ENCODE measurements at places on chromosomes 1 and 21. TPM values are rescaled to one million over a fixed set of nuclear protein-coding genes. Genes with fewer than 3 reads are reported as not detected.

DNA sequence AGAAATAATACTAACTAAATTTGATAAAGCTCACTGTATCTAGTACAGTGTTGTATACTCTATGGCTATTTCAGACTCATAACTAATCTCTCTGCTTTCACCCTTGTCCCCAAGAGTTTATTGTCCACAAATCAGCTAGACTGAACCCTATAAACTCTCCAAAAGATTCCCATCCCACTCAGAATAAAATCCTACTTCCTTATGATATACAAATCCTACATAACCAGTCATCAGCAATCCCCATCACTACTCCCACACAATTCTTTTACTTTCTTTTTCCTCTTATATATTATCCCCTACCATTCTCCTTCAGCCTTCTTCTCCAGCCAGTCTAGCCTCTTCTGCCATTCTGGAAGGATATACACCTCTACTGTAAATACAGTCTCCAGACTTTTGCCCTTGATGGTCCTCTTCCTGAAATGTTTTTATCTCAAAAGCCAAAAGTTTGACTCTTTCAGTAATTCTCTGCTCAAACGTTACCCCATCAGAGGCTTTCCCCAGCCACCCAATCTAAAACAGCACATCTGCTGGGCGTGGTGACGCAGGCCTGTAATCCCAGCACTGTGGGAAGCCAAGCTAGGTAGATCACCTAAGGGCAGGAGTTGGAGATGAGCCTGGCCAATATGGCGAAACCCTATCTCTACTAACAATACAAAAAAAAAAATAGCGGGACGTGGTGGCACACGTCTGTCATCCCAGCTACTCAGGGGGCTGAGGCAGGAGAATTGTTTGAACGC, 41.6 kb downstream of the ABL2 start:
- DNase-seq: no peak
- no peaks in the 10 kb centered on the region for H3K27me3 ChIP-seq
- no peak overlapping the region for H3K27ac ChIP-seq
- no peaks in the 10 kb centered on the region for H3K4me1 ChIP-seq

DNA sequence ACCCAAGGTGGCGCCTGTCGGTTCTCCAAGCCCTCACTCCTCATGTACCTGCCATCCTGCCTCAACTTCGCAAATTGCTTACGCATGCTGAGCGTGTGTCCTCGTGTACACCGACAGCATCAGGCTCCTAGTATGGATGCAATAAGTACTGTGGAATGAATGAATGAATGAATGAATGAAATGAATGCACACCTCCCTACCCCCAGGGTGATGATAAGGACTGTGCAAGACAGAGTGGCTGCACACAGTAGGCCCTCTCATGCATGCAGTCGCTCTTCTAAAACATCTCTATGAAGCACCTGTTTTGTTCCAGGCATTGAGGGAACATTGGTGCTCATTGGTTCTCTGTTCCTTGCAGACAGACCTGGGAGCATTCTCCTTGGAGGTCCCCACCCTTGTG, 49.8 kb upstream of the H6PD start:
- no peaks in the 10 kb centered on the region for H3K27me3 ChIP-seq
- H3K4me1 ChIP-seq: peaks cover 14% of the 10 kb centered on the region
- peaks cover 1% of the 10 kb centered on the region for H3K36me3 ChIP-seq
- no peak overlapping the region for H3K4me3 ChIP-seq
- DNase-seq: no peak
- no peak overlapping the region for H3K27ac ChIP-seq

GRCh38 chr1:119647734-119648619, at the start of gene ZNF697:
ZNF697 (minus strand) TSS chr1:119648266; CDS start chr1:119626100, 22,166 bp downstream.
- no peaks in the 10 kb centered on the region for H3K36me3 ChIP-seq
- no peaks in the 10 kb centered on the region for H3K27me3 ChIP-seq
- no peaks in the 10 kb centered on the region for H3K4me1 ChIP-seq
- H3K27ac ChIP-seq: peak within 1 kb of the TSS; percentile 40
- peak within 1 kb of the TSS; percentile 89 for H3K4me3 ChIP-seq

RNF2 gene
- 31.7 TPM for total RNA-seq

MSH4 gene
- total RNA-seq: 0.49 TPM

GRCh38 chr1:160069460-160070231, at the start of gene KCNJ10:
KCNJ10 (minus strand) TSS chr1:160070160; CDS start chr1:160042532, 27,628 bp downstream.
- no peak within 1 kb of the TSS for H3K27ac ChIP-seq
- H3K27me3 ChIP-seq: no peaks in the 10 kb centered on the region
- H3K36me3 ChIP-seq: no peaks in the 10 kb centered on the region
- peaks cover 8% of the 10 kb centered on the region for H3K4me1 ChIP-seq
- peak; percentile 10 for DNase-seq

DNA sequence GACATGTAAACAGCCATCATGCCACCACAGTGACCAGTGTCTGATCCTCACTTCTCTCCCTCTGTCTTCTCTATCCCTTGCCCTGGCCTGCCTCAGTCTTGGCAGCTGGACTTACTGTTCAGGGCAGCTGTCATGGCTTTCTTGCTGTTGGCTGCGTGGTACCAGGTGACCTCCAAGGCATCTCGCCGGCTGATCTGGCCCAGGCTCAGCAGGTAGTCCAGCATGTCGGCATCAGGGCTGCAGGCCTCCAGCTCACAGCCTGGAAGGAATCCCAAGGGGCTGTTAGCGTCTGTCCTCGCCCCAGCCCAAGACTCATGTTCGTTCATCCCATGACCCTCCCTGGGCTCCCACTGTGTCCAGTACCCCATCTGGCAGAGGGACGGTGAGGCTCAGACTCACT, 3.6 kb downstream of the FAM151A start:
- no peak for DNase-seq
- H3K27me3 ChIP-seq: no peaks in the 10 kb centered on the region
- H3K4me1 ChIP-seq: peaks cover 19% of the 10 kb centered on the region
- no peaks in the 10 kb centered on the region for H3K36me3 ChIP-seq

TFF3 gene
- total RNA-seq: 65.8 TPM

RGS16 gene
- total RNA-seq: 1.2 TPM

RSPH1 gene
- 0.51 TPM for total RNA-seq

- H3K36me3 ChIP-seq: no peaks in the 10 kb centered on the region
- no peaks in the 10 kb centered on the region for H3K4me1 ChIP-seq
- no peak for DNase-seq
- H3K4me3 ChIP-seq: no peak overlapping the region
- H3K27me3 ChIP-seq: no peaks in the 10 kb centered on the region
- H3K27ac ChIP-seq: no peak overlapping the region
These were observed 31.7 kb upstream of the KLF17 start for GRCh38 chr1:44086692-44087474.

CHIT1 gene
- not detected for total RNA-seq

TRABD2B gene
- total RNA-seq: 0.36 TPM

GRCh38 chr1:36920371-36920770, 113.9 kb downstream of the GRIK3 start:
- H3K27me3 ChIP-seq: no peaks in the 10 kb centered on the region
- H3K4me3 ChIP-seq: no peak overlapping the region
- H3K27ac ChIP-seq: no peak overlapping the region
- no peak for DNase-seq
- no peaks in the 10 kb centered on the region for H3K4me1 ChIP-seq

RXRG gene
- total RNA-seq: not detected

SPRR5 gene
- not detected for total RNA-seq

COA7 gene
- 38.4 TPM for total RNA-seq

DNA sequence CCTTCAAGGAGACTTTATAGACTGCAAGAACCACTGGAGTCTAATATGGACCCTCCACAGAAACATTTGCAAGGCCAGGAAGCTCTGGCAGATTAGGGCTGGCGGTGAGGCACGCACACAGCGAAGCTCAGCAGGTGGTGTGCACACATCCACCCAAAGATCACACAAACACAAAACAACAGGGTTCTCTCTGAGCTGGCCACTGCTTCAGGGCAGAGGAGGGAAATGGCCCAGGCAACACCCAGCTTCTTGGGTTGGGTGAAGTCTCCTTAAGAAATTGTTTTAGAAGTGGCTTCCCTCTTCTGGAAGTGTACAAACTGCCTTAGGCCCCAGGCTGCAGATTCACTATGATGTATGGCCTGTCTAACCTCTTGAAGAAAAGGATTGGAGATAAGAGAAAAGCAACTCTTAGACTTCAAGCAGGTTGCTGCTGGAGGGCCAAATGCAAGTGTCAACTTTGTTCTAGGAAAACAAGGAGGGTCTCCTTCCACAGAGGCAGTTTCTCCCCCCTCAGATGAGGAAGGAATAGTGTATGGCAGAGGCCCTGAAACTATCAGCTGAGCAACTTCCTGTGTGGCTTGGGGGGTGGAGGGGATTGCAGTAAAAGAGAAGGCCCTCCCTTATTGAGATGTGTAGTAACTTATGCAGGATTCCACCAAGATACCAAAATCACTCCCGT, 2.0 kb downstream of the RCSD1 start:
- peaks cover 3% of the 10 kb centered on the region for H3K4me1 ChIP-seq
- H3K4me3 ChIP-seq: no peak overlapping the region
- DNase-seq: no peak

- H3K4me1 ChIP-seq: no peaks in the 10 kb centered on the region
- no peak for DNase-seq
- no peak overlapping the region for H3K27ac ChIP-seq
- H3K36me3 ChIP-seq: no peaks in the 10 kb centered on the region
These were observed 305.3 kb downstream of the PTPRU start for GRCh38 chr1:29541631-29542030.

GRCh38 chr1:177913762-177914540, 55.9 kb downstream of the SEC16B start:
- DNase-seq: peak; percentile 50
- no peaks in the 10 kb centered on the region for H3K27me3 ChIP-seq
- no peak overlapping the region for H3K27ac ChIP-seq

GRCh38 chr1:51661081-51661518, 44.2 kb downstream of the OSBPL9 start:
- DNase-seq: no peak
- H3K4me1 ChIP-seq: peaks cover 19% of the 10 kb centered on the region
- H3K4me3 ChIP-seq: no peak overlapping the region

NCAM2 gene
- total RNA-seq: not detected

GRCh38 chr1:188782220-188782841, 1695.3 kb downstream of the BRINP3 start:
- H3K27me3 ChIP-seq: no peaks in the 10 kb centered on the region
- peak; percentile 68 for DNase-seq
- no peaks in the 10 kb centered on the region for H3K4me1 ChIP-seq
- no peak overlapping the region for H3K4me3 ChIP-seq
- H3K27ac ChIP-seq: no peak overlapping the region

DNA sequence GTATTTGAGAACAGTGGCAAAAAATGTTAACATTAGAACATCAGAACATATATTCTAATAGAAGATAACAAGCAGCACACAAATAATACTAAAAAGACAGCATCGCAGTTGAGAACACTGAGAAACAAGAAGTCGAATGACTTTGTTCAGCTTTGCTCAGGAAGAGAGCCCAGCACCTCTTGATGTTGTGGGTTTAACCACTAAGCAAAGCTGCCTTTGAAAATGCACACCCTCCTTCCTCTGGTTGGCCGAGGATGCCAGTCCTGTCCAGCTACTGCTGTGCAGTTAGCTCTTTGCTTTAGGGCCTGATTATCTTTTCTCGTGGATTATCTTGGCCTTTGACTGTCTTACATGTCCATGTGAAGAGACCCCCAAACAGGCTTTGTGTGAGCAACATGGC, 60.5 kb downstream of the SPATA46 start:
- no peaks in the 10 kb centered on the region for H3K36me3 ChIP-seq
- H3K4me1 ChIP-seq: peaks cover 20% of the 10 kb centered on the region
- H3K27ac ChIP-seq: no peak overlapping the region
- H3K27me3 ChIP-seq: no peaks in the 10 kb centered on the region

DNA sequence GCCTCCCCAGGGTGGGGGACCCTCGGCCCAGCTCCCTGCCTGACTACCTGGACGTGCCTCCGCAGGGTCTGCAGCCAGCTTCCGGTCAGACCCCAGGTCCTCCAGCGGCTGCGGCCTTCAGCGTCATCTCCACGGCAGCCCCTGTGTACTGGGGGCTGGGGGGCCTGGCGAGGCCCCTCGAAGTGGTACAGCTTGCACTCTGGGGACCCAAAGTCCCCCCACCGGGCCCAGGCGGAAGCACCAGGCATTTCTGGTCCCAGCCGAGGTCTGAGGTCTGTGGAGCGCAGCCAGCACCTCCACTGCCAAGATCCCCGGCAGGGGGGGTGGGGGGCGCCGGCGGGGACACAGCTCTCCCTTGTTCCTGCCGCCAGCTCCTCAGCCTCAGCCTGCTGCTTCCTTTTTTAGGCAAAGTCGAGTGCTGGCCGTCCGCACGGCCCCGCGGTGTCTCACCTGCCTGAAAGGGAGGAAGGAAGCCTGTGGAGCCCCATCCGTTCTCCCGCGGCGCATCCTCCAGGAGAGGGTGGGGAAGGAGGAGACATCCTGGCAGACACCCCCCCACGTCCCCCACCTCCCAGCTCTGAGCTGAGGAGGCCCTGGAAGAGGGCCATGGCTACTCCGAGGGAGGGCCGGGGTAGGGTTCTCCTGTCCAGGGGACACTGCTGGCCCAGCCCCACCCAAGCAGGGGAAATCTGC, 1.2 kb upstream of the VWA1 start:
- peak overlapping the region; percentile 89 for H3K27ac ChIP-seq
- H3K36me3 ChIP-seq: no peaks in the 10 kb centered on the region
- H3K4me1 ChIP-seq: peaks cover 74% of the 10 kb centered on the region

- no peaks in the 10 kb centered on the region for H3K27me3 ChIP-seq
- no peak overlapping the region for H3K4me3 ChIP-seq
- DNase-seq: no peak
These were observed 10.3 kb downstream of the MIXL1 start for GRCh38 chr1:226233806-226234205.

GRCh38 chr1:117656202-117656641, 50.4 kb downstream of the TENT5C start:
- no peak overlapping the region for H3K27ac ChIP-seq
- H3K27me3 ChIP-seq: no peaks in the 10 kb centered on the region
- H3K36me3 ChIP-seq: no peaks in the 10 kb centered on the region
- DNase-seq: no peak
- no peak overlapping the region for H3K4me3 ChIP-seq

HES5 gene
- total RNA-seq: not detected

CFAP141 gene
- total RNA-seq: not detected

DNA sequence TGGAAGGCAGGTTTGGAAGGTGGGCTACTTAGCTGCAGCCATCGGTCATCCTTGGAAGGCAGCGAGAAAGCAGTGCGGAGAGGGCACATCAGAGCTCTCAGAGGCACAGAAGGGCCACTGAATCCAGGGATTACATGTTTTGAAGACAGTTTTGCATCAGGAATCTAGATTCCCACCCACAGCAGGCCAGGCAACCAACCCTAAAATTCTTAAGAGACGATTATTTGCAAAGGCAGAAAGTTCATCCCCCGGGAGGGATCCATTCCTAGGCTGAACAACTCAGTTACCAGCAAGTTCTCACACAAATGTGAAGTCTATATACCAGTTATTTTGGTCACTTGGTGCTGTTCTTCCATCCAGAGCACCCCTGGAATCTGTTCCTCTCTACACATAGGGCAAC, 457.3 kb upstream of the VAMP3 start:
- no peaks in the 10 kb centered on the region for H3K36me3 ChIP-seq
- H3K4me3 ChIP-seq: no peak overlapping the region
- H3K27ac ChIP-seq: no peak overlapping the region
- no peak for DNase-seq
- no peaks in the 10 kb centered on the region for H3K27me3 ChIP-seq

GRCh38 chr1:1788646-1789431, 10.6 kb upstream of the NADK start:
- no peaks in the 10 kb centered on the region for H3K27me3 ChIP-seq
- no peak overlapping the region for H3K4me3 ChIP-seq
- H3K27ac ChIP-seq: peak overlapping the region; percentile 38
- no peaks in the 10 kb centered on the region for H3K4me1 ChIP-seq
